ENCODE measurements at places on chromosomes 7 and 10. TPM values are rescaled to one million over a fixed set of nuclear protein-coding genes. Genes with fewer than 3 reads are reported as not detected.

Gene GLUD1
- total RNA-seq = 114 TPM

GRCh38 chr10:122462533-122463465 lies 1.4 kb downstream of the HTRA1 start:
- peaks cover 2% of the 10 kb centered on the region for H3K4me1 ChIP-seq
- H3K4me3 ChIP-seq = peak overlapping the region; percentile 60
- H3K36me3 ChIP-seq = no peaks in the 10 kb centered on the region
- H3K27ac ChIP-seq = no peak overlapping the region
- no peak for DNase-seq

GRCh38 chr7:65722361-65722792 lies 150.5 kb upstream of the VKORC1L1 start:
- peaks cover 4% of the 10 kb centered on the region for H3K4me1 ChIP-seq
- no peaks in the 10 kb centered on the region for H3K27me3 ChIP-seq
- no peak overlapping the region for H3K27ac ChIP-seq
- no peak overlapping the region for H3K4me3 ChIP-seq

Gene CCDC7
- total RNA-seq = 13.6 TPM

GRCh38 chr10:129956876-129957673 lies 7.0 kb downstream of the EBF3 start:
- H3K36me3 ChIP-seq = peaks cover 11% of the 10 kb centered on the region
- no peak overlapping the region for H3K27ac ChIP-seq

DNA sequence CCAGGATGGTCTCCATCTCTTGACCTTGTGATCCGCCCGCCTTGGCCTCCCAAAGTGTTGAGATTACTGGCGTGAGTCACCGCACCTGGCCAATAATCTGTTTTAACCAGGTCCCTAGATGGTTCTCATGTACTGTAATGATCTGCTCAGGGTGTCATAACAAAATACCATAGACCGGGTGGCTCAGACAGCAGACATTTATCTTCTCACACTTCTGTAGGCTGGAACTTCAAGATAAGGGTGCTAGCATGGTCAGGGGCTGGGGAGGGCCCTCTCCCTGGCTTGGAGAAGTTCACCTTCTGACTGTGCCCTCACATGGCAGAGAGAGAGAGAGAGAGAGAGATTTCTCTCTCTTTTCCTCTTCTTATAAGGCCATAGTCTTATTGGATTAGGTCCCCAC lies 279.4 kb upstream of the LYZL1 start:
- no peak overlapping the region for H3K4me3 ChIP-seq
- no peaks in the 10 kb centered on the region for H3K36me3 ChIP-seq
- H3K27ac ChIP-seq = no peak overlapping the region

Gene BAIAP2L1
- 1.3 TPM for total RNA-seq

DNA sequence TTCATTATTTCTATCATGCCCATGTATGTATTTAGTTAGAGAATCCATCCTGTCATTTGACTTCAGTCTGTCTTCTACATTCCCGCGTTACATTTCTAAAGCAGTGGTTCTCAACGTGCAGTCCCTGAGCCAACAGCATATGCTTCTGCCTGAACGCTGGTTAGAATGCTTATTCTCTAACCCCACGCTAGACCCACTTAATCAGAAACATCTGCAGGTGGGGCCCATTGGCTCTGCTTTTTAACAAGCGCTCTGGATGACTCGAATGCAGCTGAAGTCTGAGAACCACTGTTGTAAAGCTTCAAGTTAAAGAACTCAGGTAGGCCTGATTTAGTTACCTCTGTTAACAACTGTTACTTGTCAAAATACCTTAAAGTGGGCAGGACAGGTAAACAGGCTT lies 38.2 kb downstream of the NEUROD6 start:
- DNase-seq = no peak
- no peak overlapping the region for H3K27ac ChIP-seq
- no peaks in the 10 kb centered on the region for H3K27me3 ChIP-seq
- H3K4me1 ChIP-seq = no peaks in the 10 kb centered on the region
- H3K36me3 ChIP-seq = no peaks in the 10 kb centered on the region

Gene ADCY1
- total RNA-seq = 1.5 TPM

DNA sequence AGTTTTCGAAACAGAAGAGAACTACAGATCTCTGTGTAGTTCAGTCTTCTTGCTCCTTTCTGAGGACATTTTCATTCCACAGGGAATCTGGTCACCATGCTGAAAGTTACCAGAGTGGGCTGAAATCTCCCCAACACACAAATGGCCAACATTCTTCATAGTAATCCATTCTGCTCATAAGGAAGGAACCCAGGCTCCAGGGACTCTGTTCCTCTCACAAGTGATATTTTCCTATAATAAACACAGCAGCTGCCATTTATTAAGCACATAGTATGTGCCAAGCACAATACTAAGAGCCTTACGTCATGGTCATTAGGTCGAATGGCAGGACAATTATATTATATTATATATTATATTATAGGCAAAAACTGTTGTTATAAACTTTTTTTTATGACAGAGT lies 109.8 kb downstream of the RAB11FIP2 start:
- H3K36me3 ChIP-seq = no peaks in the 10 kb centered on the region
- H3K27ac ChIP-seq = no peak overlapping the region
- no peak overlapping the region for H3K4me3 ChIP-seq
- DNase-seq = no peak
- peaks cover 2% of the 10 kb centered on the region for H3K27me3 ChIP-seq

Gene COPS6
- 109 TPM for total RNA-seq

GRCh38 chr10:76152186-76152585 lies 720.8 kb downstream of the LRMDA start:
- H3K27ac ChIP-seq = no peak overlapping the region
- no peak overlapping the region for H3K4me3 ChIP-seq
- no peaks in the 10 kb centered on the region for H3K4me1 ChIP-seq
- H3K36me3 ChIP-seq = no peaks in the 10 kb centered on the region

Gene NKX2-3
- total RNA-seq = not detected

- peaks cover 28% of the 10 kb centered on the region for H3K27me3 ChIP-seq
- no peak overlapping the region for H3K4me3 ChIP-seq
- H3K36me3 ChIP-seq = no peaks in the 10 kb centered on the region
- no peak overlapping the region for H3K27ac ChIP-seq
- DNase-seq = no peak
Observed at GRCh38 chr7:116193329-116194087, 16.8 kb upstream of the TES start.

Gene TRIM74
- 2.1 TPM for total RNA-seq

GRCh38 chr10:130352291-130352645 lies 216.1 kb downstream of the GLRX3 start:
- no peak for DNase-seq
- no peak overlapping the region for H3K27ac ChIP-seq
- H3K27me3 ChIP-seq = no peaks in the 10 kb centered on the region
- no peaks in the 10 kb centered on the region for H3K36me3 ChIP-seq
- H3K4me1 ChIP-seq = no peaks in the 10 kb centered on the region

DNA sequence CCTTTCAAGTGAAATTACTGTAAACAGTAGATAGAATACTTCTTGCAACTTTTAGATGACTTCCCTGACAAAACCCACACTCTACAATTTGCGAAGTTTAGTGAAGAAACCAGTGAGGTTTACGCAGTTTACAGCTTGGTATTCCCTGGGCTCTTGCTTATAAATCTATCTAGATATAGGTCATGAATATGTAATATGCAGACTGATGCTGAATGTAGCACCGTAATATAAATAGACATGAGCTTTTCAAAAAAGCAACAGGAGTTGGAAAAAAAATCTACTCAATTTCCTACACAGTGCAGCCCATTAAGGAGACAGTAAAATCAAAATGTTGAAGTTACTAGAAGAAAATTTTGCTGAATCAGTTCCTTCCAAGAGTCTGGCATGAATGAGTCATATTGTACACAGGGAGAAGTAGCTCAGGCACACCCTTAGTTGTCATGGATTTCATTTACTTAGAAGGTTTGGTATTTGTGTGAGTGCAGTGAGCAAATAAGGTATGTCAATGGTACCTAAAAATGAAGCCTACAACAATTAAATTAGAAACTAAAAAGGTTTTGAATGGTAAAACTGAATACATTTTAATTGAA lies 67.7 kb upstream of the NEUROD6 start:
- no peak overlapping the region for H3K27ac ChIP-seq
- H3K27me3 ChIP-seq = no peaks in the 10 kb centered on the region
- H3K4me3 ChIP-seq = no peak overlapping the region
- no peaks in the 10 kb centered on the region for H3K4me1 ChIP-seq
- no peaks in the 10 kb centered on the region for H3K36me3 ChIP-seq

Gene UCN3
- total RNA-seq = not detected

DNA sequence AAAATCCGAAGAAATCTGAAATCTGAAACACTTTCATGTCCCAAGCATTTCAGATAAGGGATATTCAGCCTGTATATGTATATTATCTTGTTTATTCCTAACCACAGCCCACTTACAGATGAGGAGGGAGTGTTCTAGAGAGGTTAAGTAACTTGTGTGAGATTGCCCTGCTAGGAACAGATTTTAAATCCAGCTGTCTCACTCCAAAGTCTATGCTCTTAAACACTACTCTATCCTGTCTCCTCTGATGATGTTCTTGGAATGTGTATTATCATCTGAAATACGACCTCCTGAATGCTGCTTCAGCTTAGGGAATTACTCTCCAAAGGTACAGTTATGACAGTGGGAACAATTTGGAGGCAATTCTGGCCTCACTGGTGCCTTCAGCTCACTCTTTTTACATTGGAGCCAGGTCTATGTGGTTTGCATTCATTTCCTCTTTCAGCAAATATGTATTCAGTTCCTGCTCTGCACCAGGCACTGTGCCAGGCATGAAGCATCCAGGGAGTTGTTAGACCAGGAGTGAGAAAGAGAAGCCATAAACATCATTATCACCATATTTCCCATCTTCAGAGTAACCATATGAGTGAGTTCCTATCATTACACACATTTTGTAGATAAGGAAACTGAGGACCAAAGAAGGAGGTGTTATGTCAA lies 70.2 kb downstream of the NOC3L start:
- peaks cover 34% of the 10 kb centered on the region for H3K27me3 ChIP-seq
- no peaks in the 10 kb centered on the region for H3K36me3 ChIP-seq
- no peak overlapping the region for H3K4me3 ChIP-seq
- H3K27ac ChIP-seq = no peak overlapping the region
- DNase-seq = no peak

DNA sequence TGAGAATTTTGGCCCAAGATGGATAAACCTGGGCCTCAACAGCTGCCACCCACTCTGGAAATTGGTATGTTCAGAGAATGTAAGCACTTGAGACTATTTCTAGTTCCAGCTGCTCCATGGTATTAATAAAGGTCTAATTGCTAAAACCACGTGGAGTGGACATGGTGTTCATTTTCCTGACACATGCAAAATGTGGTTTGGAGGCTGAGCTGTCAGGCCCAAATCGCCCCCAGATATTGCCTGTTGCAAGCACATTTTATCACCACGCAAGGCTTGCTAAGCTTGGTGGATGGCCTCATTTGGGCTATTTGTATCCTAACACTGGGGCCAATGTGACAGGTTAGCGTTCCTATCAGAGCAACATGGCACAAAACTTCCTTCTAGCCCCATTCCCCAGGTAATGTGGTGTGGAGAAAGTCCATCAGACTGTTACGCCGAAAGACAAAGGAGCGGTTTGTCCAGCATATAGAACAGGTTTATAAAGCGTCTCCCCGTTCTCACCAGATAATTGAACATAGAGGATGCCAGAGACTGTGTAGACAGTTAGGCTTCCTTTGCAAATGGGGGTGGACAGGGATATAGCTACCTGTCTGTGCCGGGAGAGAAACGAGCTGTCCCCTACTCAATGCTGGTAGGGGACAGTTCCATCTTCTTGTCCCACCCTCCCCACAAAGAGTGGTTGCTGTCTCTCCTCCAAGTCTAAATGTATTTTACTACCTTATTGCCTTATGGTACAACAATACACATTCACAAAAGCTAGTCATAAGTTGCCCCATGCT lies 78.0 kb upstream of the ANKRD1 start:
- H3K27me3 ChIP-seq = peaks cover 14% of the 10 kb centered on the region
- no peaks in the 10 kb centered on the region for H3K36me3 ChIP-seq
- no peak for DNase-seq
- no peak overlapping the region for H3K27ac ChIP-seq
- no peak overlapping the region for H3K4me3 ChIP-seq

- no peak overlapping the region for H3K4me3 ChIP-seq
- no peaks in the 10 kb centered on the region for H3K27me3 ChIP-seq
- H3K27ac ChIP-seq = no peak overlapping the region
- no peak for DNase-seq
- peaks cover 23% of the 10 kb centered on the region for H3K36me3 ChIP-seq
- H3K4me1 ChIP-seq = peaks cover 4% of the 10 kb centered on the region
Observed at GRCh38 chr10:102602272-102603045, 41.8 kb upstream of the TRIM8 start.

DNA sequence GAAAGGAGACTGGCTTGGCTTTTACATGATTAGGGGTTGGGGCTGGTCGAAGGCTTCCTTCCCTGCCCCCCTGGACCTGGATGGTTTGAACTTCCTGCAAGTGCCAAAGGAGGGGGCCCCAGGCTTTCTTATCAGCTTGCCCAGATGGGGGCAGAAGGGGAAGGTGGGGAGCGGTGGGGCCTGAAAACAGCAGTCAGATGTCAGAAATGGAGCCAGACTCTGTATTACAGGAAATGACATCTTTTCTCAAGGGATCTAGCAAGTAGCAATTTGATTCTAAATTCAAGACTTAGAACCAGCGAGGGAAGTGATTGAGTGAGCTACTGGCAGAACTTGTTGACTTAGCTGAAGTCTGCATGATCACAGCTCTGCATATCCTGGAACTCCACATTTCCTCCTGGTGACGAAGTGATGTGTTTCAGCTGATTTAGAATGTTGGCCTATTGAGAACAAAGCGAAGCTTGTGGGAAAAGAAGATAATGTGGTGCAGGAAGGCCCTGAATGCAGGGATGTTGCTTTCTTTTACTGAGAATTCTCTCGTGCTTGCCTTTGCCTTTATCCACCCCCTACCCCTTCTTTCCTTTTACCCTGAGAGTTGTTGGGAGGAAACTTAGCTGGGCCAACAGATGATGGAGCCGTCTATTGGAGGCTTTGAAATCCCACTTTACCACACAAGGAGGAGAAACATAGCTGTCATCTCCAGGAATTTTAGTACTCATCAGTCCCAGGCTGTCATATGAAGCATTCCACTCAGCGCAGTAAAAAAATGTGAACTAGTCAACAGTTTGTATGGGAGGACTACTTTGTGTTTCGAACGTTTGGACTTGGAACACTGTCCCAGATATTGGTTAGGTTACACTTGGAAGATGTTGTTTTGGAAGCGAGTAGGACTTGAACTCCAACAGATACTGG lies 43.2 kb downstream of the CCNY start:
- peak; percentile 59 for DNase-seq
- H3K36me3 ChIP-seq = peaks cover 2% of the 10 kb centered on the region
- H3K27me3 ChIP-seq = no peaks in the 10 kb centered on the region
- H3K4me1 ChIP-seq = peaks cover 36% of the 10 kb centered on the region

Gene FXYD4
- not detected for total RNA-seq

- no peak overlapping the region for H3K4me3 ChIP-seq
- no peaks in the 10 kb centered on the region for H3K27me3 ChIP-seq
- H3K4me1 ChIP-seq = peaks cover 3% of the 10 kb centered on the region
- DNase-seq = no peak
- H3K27ac ChIP-seq = no peak overlapping the region
Observed at GRCh38 chr7:18667466-18667865, 171.9 kb downstream of the HDAC9 start.

Gene PFKP
- 294 TPM for total RNA-seq

Data from activated CD4-positive, alpha-beta T cell treated with anti-CD3 and anti-CD28 coated beads, Interleukin-2, amount 10 ng/mL, durations not matched to agents 24 days and 14 days (primary cell).